NCI-H187 (cell line): ENCODE measurements at places on chromosomes 13 and 19.
A peak's percentile ranks its signal among the peaks of the same experiment; 100 is the strongest.

DNA sequence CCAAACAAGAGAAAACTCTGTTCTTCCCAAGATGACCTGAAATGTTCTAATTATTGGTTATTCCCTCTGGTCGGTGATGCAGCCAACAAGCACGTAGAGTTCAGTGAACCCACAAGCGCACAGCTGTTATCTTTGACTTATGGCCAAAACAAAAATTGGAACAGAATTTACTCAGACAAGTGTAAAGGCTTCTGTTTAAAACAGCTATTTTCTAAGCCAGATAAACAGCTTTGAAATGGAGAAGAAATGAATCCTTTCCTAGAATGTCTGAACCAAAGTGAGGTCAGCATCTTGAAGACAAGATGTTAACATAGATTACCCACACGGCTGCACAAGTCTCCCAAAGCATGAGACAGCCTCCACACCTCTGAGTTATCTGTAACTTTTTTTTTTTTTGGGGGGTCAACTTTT, 669.2 kb downstream of the DIAPH3 start:
- no peak for DNase-seq

GRCh38 chr13:45603338-45603737, 12.2 kb downstream of the ERICH6B start:
- DNase-seq, result no peak

GRCh38 chr19:44003461-44004009, 778 bp downstream of the ZNF230 start:
- no peak for DNase-seq

- peak; percentile 20 for DNase-seq
These were observed 558 bp downstream of the MZT1 start for GRCh38 chr13:72726726-72727416.

- DNase-seq, result no peak
These were observed 109.8 kb downstream of the POSTN start for GRCh38 chr13:37488726-37489125.

DNA sequence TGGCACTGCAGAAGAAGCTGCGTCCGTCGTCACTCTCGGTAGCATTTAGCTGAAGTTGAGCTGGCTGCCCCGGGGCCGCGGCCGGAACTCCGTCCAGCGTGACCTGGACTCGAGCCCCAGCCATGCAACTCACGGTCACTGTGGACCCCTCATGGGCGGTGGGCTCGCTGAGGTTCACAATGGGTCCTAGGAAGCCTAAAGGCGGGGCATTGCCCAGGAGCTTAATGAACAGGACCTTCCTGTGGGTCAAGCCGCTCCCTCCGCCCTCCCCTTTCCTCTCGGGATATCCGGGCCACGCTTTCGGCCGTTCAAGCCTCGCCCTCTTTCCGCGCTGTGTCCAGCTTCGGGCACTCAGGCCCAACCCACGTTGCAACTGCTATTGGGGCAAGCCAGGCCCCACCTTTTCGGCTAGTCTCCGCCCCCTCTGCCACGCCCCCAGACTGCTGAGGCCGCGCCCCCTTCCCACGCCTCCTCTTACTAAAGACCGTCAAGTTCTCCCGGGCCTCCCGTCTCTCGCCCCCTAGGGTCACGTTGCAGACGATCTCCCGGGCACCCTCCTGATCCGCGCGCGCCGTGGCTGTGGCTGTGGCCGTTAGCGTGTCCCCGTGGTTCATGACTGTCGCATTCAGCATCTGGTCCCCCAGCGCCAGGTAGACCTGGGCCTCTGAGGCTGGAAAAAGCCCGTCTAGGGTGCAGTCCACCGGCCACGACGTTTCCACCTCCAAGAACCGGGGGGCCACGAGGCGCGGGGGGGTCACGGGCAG, 1.4 kb upstream of the RAVER1 start:
- DNase-seq, result peak; percentile 50
